Activated CD4-positive, alpha-beta T cell treated with anti-CD3 and anti-CD28 coated beads for 24 hours (primary cell): ENCODE measurements at places on chromosomes 4 and X.

DNA sequence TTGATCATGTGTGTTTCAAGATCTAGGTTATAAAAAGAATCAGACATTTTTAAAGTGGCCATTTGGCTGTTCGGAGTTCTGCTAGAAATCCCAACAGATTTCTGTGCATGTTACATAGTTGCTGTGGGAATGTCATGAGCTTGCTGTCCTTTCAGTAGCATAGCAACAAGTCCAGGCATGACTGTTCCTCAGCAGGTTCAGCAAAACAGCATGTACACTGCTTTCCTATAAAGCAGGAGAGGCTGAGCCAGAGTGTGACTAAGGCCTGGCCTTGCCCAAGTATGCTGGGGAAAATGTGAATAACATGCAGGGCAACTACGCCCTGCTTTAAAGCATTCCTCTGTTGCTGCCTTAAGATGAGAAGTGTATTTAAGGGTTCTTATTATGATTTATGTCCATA, 217.1 kb upstream of the SMIM31 start:
- no peak for DNase-seq

DNA sequence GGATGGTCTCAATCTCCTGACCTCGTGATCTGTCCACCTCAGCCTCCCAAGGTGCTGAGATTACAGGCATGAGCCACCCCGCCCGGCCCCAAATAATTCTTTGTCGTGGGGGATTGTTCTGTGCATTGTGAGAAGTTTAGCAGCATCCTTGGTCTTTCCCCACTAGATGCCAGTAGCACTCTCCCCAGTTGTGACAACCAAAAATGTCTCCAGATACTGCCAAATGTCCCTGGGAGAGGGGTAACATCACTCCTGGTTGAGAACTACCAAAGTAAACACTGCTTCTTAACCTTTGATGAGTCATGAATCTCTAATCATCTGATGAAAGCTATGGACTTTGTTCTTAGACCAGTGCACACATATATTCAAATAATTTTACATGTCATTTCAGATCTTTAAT, 90.7 kb upstream of the BRS3 start:
- no peak for DNase-seq

GRCh38 chr4:114442856-114443255, 155.8 kb upstream of the UGT8 start:
- DNase-seq: no peak

GRCh38 chrX:20225488-20225833, 41.2 kb downstream of the RPS6KA3 start:
- DNase-seq: no peak

DNA sequence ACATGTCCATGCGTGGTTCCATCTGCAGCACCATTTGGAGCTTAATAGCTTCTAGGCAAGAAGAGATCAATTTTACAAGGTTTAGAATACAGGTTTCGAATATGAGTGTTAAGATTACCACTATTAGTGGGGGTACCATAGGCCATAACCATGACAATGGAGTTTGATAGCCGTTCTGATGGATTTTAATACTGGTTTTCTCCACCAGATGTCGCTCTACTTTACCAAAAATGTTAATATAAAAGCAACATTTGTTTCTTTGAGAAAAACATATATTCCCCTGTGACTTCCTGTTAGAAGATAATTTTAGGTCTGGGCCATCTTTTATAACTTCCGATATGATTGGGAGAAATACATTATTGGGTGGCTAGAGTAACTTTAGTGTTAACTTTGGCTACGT, 499.7 kb upstream of the POU3F4 start:
- DNase-seq: no peak

GRCh38 chr4:101753721-101754120, 36.8 kb upstream of the BANK1 start:
- DNase-seq: no peak

DNA sequence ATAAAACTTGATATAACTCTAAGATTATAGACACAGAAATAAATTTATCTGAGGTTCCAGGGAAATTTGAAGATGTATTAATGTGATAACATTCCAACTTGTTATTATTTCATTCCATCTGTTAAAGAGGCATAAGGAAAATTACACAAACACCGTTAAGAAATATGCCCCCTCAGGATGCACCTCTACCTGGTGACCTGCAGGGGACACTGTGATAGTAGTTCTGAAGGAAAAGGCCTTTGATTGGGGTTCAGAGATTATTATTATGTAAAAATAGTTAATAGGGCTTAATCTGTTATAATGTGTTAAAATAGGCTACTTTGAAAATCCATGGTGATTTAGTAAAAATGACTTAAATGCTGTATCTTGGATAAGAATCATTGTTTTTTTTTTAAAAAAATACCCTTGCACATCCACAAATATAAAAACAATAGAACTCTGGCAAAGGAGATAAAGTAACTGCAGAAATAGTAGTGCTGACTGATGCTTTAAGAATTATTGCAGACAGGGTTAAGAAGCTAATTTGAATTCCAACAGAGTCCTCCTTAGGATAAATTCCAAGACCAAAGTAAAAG, 6.1 kb upstream of the ABRAXAS1 start:
- DNase-seq: no peak

- DNase-seq: no peak
Measured at GRCh38 chr4:84498203-84498934, 723 bp downstream of the NKX6-1 start.

DNA sequence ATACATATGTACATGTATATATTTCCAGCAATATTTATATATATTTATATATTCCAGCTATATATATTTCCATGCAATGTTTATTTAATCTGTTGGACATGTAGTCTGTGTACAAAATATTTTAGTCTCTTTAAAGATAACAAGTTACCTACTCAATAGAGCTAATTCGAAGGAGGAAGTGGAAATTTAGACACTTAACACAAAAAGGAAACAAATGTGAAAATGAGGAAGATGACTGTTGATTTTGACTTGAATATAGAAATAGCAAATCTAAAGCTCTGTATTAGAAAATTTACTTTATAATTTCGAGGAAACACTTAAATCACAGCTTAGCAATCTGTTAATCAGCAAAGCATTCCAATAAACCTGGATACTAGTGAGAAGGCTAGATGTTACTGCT, 1064.4 kb downstream of the PCDH7 start:
- DNase-seq: no peak

DNA sequence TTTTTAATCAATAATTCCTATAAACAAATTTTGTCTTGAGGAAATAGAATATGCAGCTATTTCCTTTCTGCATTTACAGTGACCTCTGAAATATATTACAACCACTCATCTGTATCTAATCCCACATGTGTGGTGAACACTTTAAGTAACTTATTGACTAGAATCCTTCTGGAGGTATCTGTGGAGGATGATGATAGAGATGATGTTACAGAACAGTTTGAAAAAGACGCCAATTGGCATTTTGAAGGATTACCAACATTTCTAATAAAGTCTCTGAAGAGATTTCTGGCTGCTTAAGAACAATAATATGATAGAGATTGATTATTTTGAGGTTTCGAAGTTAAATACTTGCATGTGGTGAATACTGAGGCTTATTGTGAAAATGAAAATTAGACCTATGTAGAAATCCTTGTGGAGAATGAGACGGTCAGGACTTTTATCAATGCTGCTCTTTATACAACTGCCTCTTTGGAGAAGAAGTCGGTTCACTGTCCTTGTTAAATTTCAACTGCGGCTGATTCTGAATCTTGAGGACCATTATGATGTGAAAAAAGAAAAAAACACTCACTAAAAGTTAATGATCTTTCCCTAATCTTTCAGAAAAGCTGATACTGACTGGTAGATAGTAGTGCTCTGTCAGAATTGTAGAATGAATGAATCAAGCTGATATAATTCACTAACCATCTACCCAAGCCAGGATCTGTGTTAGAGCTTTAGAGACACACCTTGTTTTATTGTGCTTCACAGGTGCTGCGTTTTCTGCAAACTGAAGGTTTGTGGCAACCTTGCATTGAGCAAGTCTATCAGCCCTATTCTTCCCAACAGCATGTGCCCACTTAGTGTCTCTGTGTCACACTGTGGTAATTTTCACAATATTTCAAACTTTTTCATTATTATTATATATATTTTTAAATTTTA, 204.7 kb downstream of the SPRY1 start:
- DNase-seq: no peak

- no peak for DNase-seq
Measured at GRCh38 chrX:81278616-81279015, 76.7 kb downstream of the SH3BGRL start.

DNA sequence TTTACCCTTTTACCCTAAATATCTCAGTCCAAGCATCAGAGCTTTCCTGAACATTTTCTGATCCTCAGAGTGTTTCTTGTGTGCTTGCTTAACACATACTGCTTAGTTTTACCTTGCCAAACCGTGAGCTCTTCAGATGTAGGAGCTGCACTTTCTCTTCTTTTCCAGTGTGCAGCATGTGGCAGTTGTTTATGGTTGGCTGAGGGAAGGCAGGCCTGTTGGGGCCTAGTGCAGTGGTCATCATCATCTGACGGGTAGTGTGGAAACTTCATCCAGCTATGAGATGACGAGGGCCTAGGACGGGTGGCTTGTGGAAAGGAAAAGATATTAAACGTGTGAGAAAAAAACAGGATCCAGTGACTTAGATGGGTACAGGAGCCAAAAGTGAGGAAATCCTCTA, 21.5 kb downstream of the VBP1 start:
- DNase-seq: no peak
